BE2C (cell line): ENCODE measurements at places on chromosomes 2 and 18.

GRCh38 chr2:97769711-97770110 lies 56.3 kb downstream of the ZAP70 start:
- DNase-seq = no peak

DNA sequence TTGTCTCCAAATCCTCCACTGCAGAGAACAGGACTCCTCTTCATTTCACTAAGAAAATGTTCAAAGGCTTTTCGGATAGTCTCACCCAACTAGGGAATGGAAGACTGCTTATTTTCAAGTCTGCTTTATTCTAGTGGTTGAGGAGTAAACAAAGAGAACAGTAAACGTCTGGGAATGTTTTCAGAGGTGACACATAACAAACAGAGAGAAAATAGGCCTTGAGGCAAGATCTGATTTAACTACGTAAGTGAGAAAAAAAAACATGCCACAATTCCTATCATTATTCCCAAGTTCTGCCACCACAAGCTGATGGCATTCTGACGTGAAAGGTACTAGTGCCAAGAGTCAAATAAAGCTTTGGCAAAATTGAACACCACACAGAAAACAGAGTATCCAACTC lies 16.7 kb upstream of the WIPF1 start:
- DNase-seq = no peak

DNA sequence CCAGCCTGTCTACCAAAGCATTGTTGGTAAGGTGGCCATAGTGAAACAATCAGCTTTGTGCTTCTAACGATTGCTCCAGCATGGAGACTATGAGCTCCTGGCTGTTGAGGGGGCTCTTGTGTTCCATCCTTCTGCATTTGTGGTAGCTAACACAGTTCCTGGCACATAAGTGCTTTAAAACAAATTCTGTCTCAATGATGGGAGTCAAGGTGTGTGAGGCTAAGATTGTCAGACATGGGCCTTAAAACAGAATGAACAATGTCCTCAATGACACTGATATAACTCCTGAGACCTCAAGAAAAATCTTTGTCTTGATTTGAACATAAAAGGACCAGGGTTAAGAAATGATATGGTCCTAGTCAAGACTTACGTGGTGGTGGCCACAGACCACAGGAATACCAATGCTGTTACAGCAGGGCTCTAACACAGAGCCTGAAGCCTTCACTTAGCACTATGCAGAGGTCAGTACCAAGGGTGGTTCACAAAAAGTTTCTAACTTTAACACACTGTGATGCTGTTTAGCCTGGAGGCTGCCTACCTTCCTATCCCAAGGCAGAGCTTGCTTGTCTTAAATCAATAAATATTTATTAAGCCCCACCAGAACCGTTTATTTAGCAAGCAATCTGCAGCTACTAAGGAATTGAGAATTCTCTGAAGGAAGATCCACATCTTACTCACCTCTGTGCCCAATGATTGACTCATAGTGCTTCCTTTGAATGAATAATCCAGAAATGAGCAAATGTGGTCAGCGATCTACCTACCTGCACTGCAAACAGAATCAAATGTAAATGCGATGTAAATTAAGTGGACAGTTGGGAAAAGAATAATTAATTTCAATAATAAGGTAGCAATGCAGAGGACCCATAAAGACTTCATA lies 35.1 kb downstream of the EVA1A start:
- DNase-seq = no peak

GRCh38 chr2:33317369-33318007 lies 159.0 kb upstream of the RASGRP3 start:
- DNase-seq = no peak

- no peak for DNase-seq
These were observed 36.6 kb downstream of the GLI2 start for GRCh38 chr2:120772261-120772660.

DNA sequence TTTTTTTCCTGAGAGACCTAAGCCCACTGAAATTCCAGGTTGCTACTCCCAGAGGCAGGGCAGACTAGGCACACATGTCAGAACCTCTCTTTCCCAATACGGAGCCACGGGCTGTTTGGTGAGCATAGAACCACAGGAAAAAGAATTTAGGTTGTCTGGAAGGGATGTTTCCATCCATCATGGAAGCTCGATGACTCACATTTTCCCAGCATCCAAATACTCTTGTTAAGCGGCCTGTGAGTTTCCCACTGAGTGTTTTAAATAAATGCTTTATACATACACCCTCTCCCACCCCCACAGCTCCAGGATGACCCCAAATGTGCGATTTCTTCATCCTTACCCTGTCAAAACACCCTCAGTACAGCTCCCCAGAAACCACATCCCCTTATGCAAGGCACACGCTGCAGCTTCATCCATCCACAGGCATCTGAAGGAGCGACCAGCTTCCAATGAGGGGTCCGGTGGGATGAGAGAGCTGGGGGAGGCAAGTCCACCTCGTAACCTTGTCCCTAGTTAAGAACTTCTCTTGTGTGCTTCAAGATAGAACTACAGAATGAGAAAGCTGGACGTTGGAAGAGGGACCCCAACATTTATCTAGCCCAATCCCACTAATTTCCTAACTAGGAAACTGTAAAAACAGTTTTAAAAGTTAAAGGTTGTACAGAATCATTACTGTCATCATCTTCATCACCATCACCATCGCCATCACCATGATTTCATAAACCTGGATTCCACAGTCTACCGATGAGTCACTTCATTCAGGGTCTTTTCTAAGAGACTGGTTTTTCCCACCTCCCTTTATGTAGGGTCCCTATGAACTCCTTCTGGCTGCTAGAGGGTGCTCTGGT lies 63.5 kb upstream of the FZD7 start:
- DNase-seq = no peak

GRCh38 chr2:190382851-190383250 lies 25.3 kb upstream of the MFSD6 start:
- no peak for DNase-seq

DNA sequence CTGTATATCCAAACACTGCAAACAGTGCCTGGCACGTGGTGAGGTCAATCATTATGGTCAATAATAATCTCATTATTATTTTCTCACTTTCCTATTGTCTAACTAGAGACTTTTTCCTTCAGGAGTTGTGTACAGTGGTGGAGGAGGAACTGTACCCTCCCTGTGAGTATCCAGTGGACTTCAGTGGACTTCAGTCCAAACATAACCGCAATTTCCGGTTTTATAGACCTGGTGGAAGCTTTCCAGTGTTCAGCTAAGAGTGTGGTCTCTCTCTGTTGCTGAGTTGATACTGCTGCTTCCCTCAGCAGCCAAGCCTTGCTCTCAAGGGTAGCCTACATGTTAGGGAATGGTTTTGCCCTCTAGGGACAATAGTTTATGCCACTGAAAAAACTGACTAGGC lies 447.1 kb downstream of the TMEM182 start:
- no peak for DNase-seq

GRCh38 chr2:74764429-74765272 lies 69.3 kb upstream of the HK2 start:
- DNase-seq = no peak

DNA sequence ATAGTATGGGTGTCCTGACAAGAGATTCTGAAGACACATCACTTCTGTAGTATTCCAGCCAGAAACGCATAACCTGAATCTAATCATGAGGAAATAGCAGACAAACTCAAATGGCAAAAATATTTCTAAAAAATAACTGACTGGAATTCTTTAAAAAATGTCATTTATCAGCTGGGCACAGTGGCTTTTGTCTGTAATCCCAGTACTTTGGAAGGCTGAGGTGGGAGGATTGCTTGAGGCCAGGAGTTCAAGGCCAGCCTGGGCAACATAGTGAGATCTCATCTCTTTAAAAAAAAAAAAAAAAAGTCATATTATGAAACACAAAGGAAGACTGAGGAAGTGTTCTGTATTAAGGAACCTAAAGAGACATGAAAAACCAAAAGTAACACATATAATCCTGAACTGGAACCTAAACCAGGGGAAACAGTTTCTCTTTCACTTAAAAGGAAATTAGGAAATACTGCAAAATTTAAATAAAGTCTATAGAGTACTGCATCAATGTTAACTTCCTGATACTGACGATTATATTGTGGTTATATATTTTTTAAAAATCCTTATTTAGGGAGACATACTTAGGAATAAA lies 29.9 kb downstream of the SESTD1 start:
- DNase-seq = no peak

- no peak for DNase-seq
These were observed 222.0 kb downstream of the KLHL29 start for GRCh38 chr2:23606968-23607367.

- DNase-seq = no peak
These were observed 65.7 kb downstream of the MCFD2 start for GRCh38 chr2:46849721-46850556.

GRCh38 chr18:63229971-63230370 lies 89.6 kb downstream of the BCL2 start:
- no peak for DNase-seq

DNA sequence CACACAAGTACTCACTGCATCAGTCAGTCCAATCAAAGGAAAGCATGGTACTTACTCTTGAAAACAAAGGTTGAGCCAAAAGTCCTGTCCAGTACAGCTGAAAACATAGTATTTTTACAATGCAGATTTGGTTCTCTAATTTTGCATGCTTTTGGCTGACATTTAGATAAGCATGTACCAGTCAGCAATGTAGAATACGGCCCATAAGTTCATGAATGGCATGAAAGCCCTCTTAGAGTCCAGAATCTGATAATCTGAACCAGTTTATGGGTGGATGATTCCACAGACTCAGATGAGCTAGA lies 90.2 kb downstream of the CCBE1 start:
- no peak for DNase-seq
